Activated CD4-positive, alpha-beta T cell treated with anti-CD3 and anti-CD28 coated beads, Interleukin-10, Interleukin-2, amounts not matched to agents 100 ng/mL and 50 ng/mL, durations not matched to agents 16 hours and 8 hours (primary cell): ENCODE measurements at places on chromosomes 1 and 21.

- no peak for DNase-seq
Measured at GRCh38 chr1:86035101-86035500, 121.5 kb downstream of the COL24A1 start.

DNA sequence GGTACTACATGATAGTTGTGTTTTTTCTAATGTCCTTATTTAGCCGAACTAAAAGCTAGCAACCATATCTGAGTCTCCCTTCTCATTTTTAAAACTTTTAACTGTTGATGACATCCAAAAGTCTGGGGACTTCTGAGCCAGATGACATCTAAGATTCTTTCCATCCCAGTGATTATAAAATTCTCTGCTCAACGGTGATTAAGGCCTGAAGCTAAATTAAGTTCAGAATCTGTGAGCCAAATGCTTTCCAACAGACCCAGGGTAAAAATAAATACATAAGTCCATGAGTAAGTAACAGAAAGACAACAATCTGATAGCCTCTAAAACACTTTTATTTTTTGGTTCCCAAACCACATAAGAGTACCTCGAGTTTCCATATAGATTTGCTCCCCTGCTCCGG is 13.1 kb upstream of the PTP4A2 start:
- DNase-seq, result no peak

DNA sequence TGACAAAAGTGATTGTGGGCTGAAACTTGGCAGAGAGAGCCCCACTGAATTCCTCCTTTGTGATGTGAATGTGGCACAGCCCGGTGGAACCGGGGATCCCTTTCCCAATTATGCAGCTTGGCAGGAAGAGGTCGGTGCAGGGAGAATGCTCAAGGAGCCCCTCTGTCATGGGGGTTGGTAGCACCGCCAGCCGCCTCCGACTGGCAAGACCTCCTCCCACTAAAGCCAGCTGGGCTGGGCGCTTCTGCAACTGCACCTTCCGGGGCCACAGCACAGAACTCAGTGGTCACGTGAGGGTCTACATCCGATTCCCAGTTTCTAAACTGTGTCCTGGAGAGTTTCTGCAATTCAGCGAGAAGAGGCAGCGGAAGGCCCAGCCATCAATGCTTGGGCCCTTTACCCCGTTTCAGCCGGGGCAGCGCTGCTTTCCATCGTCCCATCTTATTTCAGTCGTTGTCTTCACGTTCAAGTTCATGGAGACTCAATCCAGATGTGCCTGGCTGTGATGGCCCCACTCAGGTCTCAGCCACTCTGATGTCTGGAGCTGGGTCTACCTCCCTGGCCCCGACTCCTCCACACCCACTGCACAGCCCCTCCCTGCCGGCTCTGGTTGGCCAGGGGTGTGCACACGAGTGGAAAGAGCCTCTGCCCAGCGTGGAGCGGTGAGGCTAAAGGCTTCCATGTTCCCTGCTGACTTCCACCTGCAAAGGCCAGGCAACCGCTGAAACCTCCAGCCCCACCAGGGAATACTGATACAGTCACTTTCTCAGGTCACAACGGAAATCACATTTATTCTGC is 39.8 kb upstream of the FHAD1 start:
- no peak for DNase-seq

DNA sequence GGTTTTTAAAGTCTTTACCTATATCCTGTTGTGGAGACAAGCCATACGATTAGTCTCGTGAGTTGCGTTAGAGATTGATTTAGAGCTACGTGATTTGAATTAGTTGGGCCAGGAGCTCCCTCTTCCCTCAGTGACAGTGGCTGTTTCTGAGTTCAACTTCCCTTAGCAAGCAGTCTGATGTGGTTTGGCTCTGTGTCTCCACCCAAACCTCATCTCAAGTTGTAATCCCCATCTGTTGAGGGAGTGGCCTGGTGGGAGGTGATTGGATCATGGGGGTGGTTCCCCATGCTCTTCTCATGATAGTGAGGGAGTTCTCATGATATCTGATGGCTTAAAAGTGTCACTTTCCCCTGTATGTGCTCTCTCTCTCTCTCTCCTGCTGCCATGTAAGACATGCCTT is 192.9 kb upstream of the PTGFR start:
- DNase-seq, result no peak

GRCh38 chr21:45811136-45811535 is 167.6 kb downstream of the PCBP3 start:
- DNase-seq, result no peak

DNA sequence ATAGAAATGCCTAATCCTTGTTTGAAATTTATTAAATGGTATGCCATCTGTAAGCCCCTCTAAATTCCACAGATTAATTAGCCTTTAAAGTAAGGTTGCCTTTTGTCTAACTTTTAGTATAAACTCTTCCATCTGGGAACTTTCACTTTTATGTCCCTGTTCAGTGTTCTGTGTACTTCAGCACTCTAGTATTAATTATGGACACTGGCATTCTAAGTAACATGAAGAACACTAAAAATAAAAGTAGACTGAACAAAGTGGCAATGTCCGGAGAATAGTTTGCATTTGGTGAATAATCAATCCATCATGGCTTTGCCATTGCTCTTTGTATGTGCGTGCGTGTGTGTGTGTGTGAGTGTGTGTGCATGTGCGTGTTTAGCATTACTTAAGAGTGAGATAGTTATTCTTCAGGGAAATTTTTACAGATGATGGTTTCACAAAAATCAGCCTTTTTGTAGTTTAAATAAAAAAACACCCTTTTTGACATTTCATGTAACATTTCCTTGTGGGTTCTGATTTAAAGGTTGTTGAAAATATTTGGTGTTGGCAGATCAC is 51.1 kb downstream of the ATF6 start:
- no peak for DNase-seq

- no peak for DNase-seq
Measured at GRCh38 chr1:153651771-153652170, 6.7 kb upstream of the SNAPIN start.

DNA sequence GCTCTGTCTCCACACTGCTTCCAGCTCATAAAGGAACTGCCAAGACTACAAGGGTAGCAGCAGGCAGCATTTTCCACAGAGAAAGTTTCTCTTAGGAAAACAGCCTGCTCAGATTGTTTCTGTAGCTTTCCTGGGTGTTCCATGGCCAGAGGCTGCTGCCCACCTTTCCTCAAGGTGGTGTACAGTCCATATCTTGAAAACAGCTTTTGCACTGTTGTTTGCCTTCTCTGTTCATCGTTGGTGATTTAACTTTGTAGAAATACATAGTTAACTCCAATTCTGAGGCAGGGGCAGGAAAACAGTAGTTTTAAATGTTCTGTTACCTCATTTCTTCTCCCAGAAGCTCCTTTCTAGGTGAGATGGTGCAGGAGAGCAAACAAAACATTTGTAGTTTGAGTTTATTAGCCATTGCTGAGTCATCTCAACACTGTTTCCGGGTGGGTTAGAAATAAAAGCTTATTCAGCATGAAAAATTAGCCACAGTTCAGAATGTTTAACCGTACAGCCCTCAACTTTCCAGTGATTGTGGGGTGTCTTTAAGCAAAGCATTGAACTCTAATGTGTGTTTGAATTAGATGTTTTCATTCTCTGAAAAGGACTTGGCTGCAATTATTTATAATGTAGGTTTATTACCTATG is 41.7 kb downstream of the DIP2A start:
- DNase-seq, result peak; percentile 59

DNA sequence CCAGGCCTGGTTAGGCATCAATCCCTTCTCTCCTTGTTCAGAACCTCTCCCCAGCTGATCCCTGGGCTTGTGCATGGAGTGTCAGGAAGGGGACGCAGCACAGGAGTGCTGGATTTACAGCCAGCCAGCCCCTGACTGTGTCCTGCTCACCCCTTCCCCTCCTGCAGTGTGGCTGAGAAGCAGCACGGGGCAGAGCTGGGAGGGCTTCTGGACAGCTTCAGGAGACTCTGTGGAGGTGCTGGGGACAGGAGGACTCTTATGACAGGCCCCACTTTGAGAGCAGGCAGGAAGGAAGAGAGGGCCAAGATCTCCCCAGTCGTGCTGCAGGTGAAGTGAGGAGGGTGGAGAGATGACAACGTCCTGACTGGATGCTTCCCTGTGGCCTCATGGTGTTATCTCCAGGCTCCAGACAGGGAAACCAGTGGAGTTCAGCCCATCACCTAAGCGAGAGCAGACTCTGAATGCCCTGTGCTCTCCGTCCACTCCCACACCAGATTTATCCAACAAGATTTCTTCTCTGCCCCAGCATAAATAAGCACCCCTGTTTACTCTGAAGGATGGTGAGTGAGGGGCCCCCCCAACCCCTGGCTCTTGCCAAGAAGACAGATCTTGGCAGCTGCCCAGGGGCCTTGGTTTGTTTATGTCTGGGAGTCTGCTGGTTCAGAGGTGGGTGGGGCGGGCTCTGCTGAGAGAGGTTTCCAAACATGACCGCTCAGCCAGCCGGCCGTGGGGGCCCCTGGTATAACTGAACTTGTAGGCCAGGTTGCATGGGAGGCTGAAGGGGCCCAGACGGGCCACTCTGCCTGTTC is 21.3 kb downstream of the TMCC2 start:
- no peak for DNase-seq

DNA sequence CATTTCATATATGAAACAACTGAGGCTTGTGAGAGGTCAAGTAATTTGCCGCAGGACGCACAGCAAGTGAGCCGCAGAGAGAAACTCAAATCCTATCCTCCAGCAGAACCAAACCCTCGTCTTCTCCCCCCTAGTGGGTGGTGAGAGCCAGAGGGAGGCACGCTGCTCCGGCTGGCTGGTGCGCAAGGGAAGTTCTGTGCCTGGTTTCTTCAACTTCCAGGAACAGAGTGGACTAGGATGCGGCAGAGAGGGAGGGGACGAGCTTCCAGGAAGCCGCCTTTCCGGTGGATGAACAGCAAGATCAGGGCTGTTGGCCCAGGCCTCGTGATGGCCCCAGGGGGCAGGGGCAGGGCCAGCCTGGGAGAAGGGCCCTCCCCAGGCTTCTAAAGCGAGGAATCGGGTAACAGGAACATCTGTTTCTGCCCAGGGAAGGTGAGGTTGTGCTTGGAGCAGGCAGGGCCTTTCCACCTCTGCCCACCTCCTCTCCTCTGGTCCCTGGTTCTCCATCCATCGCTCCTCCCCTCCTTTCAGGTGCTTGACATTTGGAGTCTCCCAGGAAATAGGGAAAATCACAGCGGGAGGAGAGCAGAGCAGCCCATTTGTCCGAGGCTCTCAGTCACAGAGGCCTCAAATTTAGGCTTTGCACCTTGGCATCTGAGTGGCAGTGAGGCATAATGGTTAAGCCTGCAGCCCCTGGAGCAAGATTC is 16.8 kb upstream of the PDIK1L start:
- DNase-seq, result no peak

DNA sequence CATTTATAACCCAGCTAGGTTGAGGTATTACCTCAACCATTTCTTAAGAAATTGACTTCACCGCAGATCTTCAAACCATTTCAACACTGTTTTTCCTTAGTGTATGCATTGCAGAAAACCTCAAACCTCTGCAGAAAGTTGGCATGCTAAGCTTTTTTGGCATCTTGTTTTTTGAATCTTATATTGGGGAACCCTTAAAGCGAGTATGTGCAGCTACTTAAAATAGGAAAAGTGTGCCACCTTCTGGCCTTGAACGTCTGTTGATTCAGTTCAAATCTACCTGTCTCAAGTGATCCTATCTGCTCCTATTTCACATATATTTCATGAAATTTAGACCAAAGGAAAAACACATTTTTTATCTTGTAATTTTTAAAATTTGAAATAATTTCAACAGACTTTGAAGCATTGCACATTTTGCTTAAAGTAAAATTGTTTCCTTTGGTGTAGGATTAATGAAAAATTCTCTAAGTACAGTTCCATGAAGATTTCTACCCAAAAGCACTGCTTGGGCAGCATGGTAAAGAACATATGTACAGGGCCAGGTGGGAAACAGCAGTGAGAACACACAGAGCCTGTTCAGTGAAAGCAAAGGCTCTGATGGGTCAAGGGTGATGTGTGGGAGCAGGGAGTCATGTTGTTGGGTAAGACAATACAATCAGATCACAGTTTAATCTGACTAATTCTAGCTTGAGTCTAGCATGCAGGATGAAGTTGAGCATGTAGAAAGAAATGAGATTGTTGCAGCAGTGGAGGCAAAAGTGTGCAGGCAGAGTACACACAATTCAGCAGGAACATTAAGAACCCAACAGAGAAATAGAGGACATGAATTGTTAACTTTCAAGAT is 17.2 kb downstream of the HENMT1 start:
- DNase-seq, result peak; percentile 67

DNA sequence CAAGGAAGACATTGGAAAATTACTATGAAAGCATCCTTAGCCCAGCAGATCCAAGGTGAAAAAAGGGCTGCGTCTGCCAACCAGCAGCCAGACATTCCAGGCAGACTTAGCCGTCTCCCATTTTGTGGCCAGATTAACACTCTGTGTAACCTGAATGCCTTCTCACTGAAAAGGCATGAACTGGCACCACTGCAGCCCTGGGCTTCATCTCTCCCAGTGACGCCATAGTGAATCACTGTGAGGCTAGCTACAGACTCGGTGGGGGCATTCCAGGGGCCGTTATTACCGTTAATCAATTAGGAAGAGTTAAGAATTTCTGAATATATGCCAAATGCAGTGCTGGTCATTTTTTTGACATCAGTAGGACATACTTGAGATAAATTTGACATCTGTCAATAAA is 627.4 kb downstream of the LMO4 start:
- no peak for DNase-seq

- DNase-seq, result no peak
Measured at GRCh38 chr1:21570528-21570875, 61.3 kb downstream of the ALPL start.

GRCh38 chr1:160952129-160952510 is 2.5 kb downstream of the ITLN2 start:
- DNase-seq, result no peak

DNA sequence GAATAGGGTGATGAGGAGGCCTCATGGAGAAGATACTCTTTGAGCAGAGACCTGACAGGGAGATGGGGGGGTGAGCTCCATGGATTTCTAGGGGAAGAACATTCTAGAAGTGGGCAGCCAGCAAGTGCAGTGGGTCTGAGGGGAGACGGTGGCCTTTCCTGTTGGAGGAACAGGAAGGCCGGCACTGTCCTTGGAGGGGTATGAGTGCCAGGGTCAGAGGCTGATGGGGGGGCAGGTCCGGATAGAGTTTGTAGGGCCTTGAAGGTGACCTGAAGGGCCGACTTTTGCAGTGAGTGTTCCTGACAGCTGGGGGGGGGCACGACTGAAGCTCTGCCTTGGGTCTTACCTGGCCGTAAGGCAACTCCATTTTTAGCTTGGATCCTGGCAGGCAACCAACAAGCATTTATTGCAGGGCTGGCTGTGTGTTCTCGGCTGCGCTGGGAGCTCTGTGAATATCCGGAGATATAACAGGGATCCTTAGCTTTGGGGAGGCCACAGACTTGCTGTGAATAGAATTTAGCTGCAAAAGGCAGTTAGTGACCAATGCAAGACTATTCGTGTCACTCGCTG is 130.6 kb downstream of the MRPS6 start:
- DNase-seq, result no peak

DNA sequence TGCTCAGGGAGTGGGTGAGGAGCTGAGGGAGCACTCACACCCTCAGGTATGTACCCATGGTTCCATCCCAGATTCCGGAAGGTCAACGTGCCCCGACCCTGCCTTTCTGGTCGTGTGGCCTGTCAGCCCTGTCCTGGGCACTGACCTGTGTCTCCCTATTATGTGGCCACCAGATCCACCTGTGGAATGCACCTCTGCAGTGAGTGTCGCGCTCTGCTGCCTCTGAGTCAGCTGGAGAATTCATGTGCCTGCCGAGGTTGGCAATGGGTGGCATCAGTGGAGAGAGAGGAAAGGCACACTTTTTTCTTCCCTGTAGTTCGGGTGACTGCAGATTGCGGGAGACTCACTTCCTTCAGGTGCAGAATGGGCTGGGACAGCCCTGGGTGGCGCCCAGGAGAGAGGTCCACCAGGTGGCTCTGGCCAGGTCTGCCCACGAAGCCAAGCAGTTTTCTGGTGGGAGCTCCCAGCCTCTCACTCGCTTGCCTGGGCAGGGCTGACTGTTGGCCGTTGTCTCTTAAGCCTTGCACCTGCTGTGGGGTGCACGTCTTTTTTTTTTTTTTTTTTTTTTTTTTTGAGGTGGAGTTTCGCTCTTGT is 176.1 kb upstream of the TMEM51 start:
- DNase-seq, result no peak
